Muscle of leg (tissue), 16 donors: ENCODE measurements at places on chromosomes 3 and 15.
A peak's percentile ranks its signal among the peaks of the same experiment; 100 is the strongest.

DNA sequence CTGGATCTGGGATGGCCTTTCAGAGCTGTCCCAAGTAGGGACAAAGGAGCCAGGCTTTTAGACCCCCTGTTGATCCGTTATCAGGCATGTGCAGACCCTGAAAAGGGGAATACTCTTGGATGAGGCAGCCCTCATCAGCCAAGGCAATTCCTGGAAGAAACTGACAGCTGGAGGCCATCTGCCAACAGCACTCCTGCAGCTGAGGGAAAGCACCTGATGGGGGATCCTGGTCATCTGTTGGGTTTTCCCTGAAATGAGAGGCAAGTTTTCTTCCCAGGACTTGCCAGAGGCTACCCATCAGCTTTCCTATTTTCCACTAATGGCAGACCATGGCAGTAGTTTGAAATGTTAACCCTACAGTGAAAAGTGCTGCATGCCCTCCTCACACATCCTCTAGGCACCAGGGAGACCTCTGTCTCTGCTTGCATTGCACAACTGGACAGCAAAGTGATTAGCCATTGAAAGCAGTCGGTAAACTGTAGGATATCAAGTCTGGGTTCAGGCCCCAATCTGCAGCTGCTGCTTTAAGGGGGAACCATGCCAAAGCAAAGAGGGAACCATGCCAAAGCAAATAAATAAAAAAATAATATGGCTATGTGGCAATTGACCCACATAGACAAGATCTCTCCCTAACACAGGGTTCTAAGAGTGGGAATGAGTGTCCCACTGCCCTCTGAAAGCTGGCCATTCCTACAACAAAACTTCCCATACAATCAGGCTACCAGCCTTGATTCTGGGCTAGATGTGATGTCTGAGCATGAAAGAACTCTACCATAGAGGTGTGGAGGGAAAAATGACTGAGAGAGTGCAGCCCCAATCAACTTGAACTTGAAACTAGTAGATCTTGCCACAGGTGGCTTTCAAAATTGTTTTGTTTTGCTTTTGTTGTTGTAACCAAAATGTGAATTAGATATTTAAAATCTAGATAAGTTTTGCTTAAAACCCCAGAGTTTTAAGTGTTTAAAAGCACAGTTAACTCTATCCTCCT lies 232.0 kb upstream of the STT3B start:
- DNase-seq = no peak

DNA sequence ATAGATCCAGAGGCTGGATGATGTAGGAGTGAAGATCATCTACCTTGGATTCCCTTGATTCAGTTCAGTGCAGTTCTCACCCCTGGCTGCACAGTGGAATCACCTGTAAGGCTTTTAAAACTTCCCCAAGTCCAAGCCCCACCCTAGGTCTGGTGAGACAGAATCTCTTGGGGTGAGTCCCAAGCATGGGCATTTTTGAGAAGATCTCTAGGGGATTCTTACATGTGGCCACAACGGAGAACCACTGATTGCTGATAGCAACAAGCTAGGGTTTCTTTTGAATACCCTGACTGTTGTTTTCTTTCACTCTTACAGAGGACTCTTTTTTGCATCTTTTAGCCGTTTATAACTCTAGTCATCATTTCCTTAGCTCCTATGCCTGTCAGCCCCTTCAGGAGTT lies 204.9 kb upstream of the RASGRP1 start:
- DNase-seq = no peak

GRCh38 chr3:50617911-50618481 lies 1.0 kb downstream of the MAPKAPK3 start:
- DNase-seq = peak; percentile 58

- DNase-seq = peak; percentile 35
Observed at GRCh38 chr3:59963676-59964075, 913.9 kb upstream of the CFAP20DC start.

GRCh38 chr15:49718846-49719245 lies 98.0 kb downstream of the DTWD1 start:
- DNase-seq = peak; percentile 41

- peak; percentile 63 for DNase-seq
Observed at GRCh38 chr3:107206141-107206540, 171.1 kb upstream of the CCDC54 start.

GRCh38 chr3:39050029-39050428 lies 1.7 kb downstream of the SCN11A start:
- DNase-seq = peak; percentile 19

DNA sequence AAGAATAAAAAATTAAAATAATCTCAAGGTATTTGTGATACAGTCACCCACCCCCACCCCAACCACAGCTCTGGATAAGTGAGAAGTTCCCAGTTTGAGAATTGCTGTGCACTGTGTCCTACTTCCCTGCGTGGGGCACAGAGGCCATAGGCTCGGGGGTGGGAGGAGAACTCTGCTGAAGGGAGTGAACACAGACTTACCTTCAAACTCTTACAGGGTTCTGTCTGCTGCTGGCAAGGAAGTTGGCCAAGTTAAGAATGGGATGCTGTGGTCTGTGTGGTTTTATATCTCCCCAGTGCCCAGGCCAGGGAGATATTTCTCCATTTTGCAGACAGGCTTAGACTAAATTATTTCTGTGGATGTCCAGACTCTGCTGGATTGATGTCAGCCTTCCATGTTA lies 37.6 kb downstream of the SPTSSB start:
- DNase-seq = no peak

DNA sequence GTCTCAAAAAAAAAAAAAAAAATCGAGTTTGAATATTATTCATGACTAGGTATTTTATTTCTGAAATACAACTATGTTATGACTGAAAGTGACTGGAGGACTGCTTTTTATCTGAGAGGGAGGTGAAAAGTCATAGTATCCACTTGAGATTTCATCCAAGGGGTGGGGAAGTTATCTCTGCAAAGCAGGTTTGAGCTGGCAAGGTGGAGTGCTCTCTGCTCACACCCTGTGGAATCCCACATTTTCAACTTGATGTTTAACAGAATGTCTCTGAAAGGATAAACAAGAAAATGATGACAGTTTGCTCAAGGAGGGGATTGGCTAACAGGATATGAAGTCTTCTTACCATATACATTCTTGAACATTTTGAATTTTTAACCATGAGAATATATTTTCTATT lies 27.3 kb upstream of the SEC62 start:
- no peak for DNase-seq

GRCh38 chr15:58404020-58404419 lies 27.8 kb upstream of the LIPC start:
- DNase-seq = no peak

GRCh38 chr3:124688581-124689454 lies 41.4 kb upstream of the UMPS start:
- DNase-seq = peak; percentile 82

GRCh38 chr15:69288011-69288410 lies 10.7 kb upstream of the PAQR5 start:
- DNase-seq = no peak

DNA sequence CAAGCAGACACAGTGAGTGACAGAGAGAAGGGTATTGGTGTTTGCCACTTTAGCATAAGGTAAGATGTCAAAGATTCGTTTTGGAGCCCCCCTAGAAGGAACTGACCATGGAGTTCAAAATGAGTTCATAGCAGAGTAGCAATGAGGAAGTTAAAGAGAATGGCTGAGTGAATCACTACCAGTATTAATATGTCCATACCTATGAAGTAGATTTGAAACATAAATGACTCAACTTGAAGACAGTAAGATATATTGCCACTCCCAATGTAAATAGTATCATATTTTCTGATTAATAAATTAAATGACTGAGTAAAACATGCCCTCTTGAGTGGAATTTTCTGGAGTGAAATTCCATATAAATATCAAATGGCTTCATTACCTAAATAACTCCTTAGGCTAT lies 675.1 kb downstream of the NLGN1 start:
- no peak for DNase-seq

GRCh38 chr3:18809640-18810305 lies 338.5 kb upstream of the KCNH8 start:
- no peak for DNase-seq

GRCh38 chr15:66833371-66833770 lies 131.3 kb downstream of the SMAD6 start:
- no peak for DNase-seq

DNA sequence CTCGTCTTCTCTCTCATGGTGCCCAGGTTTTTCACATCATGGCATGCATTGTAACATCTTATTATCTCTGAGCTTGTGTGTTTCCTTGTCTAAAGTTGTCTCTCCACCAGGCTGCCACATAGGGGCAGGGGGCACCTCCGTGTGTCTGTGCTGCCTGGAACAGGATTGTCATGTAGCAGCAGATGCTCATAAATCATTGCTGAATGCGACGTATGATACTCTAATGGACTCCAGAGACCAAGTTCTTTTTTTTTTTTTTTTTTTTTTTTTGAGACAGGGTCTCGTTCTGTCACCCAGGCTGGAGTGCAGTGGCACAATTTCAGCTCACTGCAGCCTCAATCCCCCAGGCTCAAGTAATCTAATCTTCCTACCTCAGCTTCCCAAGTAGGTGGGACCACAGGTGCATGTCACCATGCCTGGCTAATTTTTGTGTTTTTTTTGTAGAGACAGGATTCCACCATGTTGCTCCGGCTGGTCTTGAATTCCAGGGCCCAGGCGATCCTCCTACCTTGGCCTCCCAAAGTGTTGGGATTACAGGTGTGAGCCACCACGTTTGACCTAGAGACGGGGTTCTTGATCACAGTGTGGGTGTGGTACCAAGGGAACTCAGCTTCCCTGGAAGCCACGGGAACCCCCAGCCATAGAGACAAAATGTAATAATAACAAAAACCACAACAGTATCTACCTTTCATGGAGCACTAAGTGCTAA lies 4.7 kb upstream of the DNASE1L3 start:
- no peak for DNase-seq

DNA sequence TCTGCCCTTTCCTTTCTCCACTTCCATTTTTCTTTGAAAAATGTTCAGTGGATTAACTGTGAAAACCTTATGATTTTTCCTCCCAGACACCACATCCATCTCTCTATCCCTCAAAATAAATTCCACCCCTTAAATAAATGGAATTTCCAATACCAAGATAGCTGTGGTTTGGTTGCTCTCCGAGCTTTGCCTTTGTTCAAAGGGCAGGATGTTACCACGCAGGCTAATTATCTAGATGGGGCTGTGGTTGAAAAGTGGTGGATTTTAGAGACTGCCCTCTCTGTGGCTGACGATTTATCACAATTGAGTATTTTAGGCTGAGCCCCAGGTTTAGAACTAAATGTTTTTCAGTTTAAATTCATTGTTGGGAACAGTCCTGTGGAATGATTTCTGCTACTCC lies 36.9 kb upstream of the CMSS1 start:
- no peak for DNase-seq

DNA sequence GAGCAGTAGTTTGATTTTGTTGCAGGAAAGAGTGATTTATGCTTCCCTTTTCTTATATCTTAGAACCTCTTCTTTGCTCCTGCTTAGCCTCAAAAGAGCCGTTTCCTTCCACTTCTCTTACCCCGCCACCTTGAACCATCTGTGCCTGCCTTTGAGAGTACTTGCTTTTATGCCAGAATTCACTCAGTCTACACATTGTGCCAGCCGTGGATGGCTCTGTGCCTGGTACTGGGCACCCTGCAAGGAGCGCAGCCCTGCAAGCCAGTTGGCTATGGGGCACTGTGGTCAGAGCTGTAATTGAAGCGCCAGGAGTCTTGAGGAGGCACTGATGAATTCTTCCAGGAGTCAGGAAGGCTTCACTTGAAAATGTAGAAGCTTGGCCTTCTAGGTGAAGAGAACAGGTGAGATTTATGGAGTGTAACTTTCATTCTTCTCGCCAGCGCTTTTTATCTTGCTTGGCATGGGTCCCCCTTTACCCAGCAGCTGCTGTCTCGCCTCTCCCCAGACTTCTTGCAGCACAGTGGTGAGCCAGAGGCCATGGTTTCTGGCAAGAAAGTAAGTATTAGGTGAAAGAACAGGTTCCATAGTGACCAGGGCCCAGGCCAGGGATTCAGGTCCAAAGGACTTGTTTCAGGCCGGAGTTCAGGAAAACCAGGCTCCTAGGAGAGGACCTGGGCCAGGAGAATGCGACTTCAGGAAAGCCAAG lies 4.9 kb downstream of the TMED3 start:
- no peak for DNase-seq

GRCh38 chr15:47750030-47750739 lies 32.9 kb downstream of the SEMA6D start:
- DNase-seq = no peak

GRCh38 chr3:47381317-47382157 lies 716 bp downstream of the PTPN23 start:
- DNase-seq = peak; percentile 95

DNA sequence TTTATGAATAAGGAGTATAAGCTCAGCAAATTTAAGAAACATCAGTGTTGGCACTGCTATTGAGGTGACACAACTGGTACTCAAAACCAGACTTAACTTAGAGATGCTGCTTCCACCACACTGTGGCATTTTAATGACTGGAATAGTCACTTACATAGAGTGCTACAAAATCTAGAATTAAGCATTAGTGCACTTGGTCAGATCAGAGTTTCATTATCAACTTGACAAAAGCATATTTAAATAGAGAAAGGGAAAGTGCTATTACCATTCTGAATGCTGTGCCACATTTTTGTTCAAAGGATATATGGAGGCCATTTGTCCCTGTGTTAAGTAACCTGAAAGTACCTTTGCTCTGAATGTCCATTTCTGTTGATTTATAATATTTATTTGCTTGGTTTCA lies 800.7 kb upstream of the ALCAM start:
- DNase-seq = no peak

- DNase-seq = peak; percentile 22
Observed at GRCh38 chr3:163056874-163057497, 1560.4 kb downstream of the OTOL1 start.

DNA sequence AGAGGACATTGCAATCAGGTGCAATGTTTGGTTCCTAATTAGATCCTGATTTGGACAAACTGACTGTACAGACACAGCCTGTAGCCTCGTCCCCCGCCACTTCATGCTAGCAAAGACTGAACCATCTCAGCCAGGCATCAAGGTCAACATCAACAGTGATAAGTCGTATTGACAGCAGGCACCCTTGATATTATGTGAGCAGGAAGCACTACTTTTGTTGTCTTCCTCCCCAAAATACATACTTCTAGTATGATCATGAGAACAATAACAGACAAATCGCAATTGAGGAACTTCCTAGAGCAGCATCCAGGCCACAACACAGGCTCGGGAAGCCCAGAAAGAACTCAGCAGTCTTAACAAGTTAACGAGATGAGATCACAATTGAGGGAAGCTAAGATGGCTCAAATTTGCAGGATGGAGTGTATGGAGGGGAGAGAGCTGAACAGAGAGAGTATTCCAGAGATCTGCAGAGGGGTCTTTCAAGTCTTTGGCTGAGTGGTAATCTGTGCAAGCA lies 20.4 kb downstream of the TGM5 start:
- DNase-seq = no peak

GRCh38 chr3:152638707-152639450 lies 196.1 kb upstream of the P2RY1 start:
- peak; percentile 54 for DNase-seq

GRCh38 chr15:85151861-85152260 lies 170.2 kb downstream of the PDE8A start:
- DNase-seq = no peak

GRCh38 chr3:159765030-159765859 lies 223.4 kb upstream of the IL12A start:
- DNase-seq = peak; percentile 85

GRCh38 chr3:7307410-7307809 lies 446.5 kb downstream of the GRM7 start:
- DNase-seq = no peak
